NCI-H1694 (cell line): ENCODE measurements at places on chromosomes 3 and 15.

DNA sequence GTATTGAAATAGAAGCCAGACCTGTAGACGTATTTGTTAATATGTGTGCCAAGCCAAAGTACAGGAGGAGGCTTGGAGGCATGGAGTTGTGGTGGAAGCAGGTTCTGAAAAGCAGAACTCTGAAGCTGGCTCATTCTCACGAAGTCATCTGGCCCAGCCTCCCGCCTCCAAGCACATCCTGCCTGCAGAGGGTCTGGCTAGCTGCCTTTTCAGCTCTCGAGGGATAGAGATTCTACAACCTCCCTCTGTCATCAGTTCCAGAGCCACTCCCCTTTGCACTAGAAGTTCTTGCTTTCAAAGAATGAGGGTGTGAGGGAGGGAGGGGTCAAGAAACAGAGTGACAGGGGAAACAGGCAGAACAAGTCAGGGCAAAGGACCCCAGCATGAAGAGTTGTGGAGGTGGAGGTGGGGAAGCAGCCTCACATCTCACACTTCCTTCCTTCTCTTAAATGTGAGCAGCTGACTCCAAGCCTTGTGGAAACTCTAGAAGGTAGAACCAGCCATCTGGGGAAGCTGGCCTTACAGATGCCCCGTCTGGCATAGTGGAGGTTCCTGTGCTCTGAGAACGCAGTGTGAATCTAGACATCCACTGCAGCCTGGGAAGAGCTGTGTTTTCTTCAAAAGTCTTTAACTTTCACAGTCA lies 95.3 kb downstream of the SLC49A4 start:
- peak; percentile 8 for DNase-seq

GRCh38 chr3:16309558-16309957 lies 44.5 kb downstream of the OXNAD1 start:
- DNase-seq = no peak

DNA sequence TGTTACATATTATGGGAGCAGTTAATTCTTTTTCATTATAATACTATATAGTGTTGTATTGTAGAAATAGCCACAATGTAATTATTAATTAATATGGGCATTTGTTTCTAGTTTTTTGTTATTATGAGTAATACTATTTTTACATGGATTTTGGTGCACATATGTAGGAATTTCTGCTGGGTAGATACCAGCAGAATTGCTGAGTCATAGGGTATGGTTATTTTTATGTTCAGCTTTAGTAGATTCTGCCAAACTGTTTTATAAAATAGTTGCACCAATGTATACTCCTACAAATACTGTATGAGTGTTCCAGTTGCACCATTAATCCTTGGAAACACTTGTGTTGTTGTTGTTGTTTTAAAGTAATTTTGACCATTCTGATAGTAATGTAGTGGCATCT lies 91.5 kb downstream of the SH3GL3 start:
- DNase-seq = no peak

GRCh38 chr15:63371297-63371918 lies 10.2 kb downstream of the CA12 start:
- no peak for DNase-seq

DNA sequence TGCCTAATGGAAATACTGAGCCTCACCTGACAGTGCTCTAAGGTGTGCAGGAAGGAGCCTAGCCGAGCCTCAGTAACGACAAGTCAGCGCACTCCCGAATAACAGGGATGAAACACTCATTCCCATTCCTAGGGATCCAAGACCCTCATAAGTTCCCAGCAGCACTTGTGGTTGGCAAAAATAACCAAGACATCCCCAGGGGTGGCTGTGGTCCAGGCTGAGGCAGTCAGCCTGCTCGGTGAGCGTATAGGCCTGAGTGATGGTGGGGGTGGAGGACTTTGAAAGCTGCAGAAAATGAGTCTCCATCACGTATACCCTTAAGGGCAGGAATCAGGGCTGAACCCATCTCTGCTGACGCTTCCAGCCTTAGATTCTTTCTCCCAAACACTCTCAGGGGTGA lies 120.1 kb downstream of the SMAD6 start:
- no peak for DNase-seq

- no peak for DNase-seq
Measured at GRCh38 chr3:11076711-11077110, 77.6 kb upstream of the HRH1 start.

DNA sequence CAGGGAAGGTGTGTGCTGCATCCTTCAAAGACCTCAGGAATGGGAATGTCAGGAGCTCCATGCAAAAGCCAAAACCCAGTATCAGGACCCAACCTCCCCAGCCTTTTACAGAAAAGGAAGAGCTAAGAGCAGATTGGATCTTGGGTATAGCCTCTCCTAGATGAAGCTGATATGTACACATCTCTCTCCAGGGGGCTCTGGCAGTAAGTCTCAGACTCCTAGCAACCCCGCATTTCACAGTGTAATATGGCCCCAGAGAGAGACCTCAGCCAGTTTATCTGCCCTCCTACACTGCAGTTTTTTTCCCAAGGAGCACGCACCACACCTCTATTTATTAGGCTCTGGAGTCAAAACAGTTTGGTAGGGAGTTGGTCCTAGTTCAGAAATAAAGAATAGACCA lies 88.2 kb downstream of the RBPMS2 start:
- DNase-seq = no peak

- no peak for DNase-seq
Measured at GRCh38 chr3:43048470-43048869, 57.4 kb downstream of the POMGNT2 start.

- DNase-seq = no peak
Measured at GRCh38 chr3:78632925-78633553, 1134.8 kb downstream of the ROBO1 start.

DNA sequence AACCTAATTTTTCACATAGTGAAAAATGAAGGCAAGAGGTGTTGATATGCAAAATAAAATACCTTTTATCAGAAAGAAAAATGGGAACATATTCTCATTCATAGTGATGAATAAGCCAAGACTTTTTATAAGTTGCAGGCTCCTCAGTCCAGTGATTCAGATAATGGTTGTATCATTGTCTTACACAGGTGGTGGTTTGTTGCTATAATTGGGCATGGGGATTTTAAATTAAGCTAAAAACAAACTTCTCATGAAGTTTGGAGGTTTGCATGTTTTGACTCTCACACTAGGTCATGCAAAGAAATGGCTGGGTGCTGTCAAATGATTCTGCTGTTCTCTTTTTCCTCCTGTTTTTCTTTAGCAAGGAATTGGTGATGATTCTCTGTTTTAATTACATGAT lies 60.8 kb upstream of the SKIL start:
- no peak for DNase-seq

GRCh38 chr15:87916208-87916607 lies 340.3 kb downstream of the NTRK3 start:
- no peak for DNase-seq

GRCh38 chr15:78872155-78872971 lies at the start of gene MORF4L1:
TSS of gene MORF4L1 (plus strand) at chr15:78872890. CDS start at chr15:78873018, 128 bp downstream.
- peak; percentile 70 for DNase-seq

GRCh38 chr3:103247459-103247858 lies 812.6 kb downstream of the ZPLD1 start:
- DNase-seq = no peak

DNA sequence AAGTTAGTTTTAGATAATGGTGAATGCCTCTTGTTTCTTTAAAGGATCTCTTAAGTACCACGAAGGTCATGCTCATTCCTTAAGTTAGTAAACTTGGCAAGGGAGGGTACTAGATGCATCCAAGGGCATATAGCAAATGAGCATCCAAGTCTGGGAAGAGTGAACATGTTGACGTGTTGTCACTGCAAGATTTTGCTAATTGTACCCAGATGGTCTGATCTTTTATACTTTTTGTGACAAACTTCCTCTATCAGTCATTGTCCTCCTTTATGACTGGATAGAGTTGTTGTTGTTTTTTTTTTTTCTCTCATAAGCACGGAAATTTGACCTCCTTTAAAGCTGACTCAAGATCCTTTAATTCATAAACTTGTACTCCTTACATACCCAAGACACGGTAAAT lies 121.3 kb downstream of the CHST2 start:
- no peak for DNase-seq

DNA sequence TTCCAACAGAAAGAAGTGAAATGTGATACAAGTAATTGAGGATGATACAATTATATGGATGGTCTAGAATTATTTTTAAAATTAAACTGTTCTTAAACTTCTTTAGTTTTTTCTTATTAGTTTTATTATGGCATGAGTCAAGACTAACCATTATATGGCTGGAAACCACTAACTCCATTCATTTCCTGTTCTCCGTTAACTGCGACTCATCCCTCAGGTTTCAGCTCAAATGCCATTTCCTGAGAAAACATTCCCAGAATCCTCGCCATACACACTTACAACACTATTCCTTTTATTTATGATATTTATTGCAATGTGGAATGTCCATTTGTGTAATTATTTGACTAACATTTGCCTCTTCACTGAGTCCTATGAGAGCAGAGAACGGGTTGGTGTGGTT lies 394.1 kb downstream of the SOX2 start:
- DNase-seq = no peak

DNA sequence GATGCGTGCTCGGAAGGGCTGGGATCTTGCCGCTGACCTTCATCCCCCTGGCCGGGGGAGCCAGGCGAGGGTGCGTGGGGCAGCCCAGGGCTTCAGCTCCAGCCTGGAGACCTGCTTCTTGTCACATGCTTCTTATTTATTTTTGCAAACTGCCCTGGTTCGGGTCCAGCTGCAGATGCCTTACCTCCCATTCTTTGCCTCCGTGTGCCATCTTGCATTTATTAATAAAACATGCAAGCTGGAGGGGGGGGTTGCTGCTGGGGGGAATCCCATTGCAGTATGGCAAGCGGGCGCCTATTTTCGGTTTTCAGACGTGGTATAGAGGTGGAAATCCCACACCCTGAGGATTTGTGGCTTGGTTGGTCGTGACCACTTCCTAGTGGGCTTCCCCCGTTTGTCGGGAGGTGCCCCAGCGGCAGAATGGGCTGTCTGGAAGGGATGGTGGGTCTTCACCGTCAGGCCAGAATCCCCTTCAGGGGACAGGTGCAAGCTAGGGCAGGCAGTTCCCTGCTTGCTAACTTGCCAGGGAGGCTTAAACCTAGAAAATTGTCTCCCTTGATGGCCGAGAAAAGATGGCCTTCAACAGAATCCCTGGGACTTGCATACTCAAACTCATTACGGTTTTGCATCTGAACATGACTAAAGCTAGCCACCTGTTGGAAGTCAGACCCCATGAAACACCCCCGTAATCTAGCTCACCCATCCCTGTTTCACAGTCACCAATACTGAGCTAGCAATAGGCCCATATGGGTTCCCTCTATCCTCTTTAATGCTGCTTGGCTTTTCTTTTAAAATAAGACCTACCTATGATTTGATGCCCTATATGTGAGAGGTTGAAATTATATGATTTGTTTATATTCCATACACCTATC lies 569 bp downstream of the TMEM266 start:
- DNase-seq = no peak

DNA sequence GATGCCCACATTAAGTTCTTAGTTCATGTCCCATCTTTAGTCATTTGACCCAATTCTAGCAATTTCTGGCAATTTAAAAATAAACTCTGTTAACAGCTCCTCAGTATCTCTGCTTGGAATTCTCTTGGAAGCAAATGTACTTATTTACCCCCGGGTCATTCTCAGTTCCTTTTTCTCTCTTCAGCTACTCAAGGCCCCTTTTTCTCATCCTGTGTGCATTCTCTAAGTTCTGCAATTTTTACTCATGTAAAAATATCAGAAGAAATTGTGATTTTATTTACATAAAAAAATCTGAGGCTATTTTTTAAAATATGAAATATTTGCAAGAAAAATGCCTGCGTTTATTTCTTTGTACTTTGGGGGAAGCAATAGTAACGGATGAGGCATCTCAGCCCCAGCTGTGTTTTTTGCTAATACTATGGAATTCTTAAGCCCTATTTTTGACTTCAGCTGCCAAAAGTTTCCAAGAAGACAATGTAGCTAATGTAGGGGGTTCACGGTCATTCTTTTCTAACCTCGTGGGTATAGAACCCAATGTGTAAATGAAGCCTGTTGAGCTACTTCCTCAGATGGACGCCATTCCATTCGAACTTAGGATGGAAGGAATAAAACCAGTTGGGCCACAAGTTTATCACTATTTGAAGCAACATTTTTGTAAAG lies 20.0 kb downstream of the CERS3 start:
- no peak for DNase-seq

GRCh38 chr3:56915966-56916586 lies 114.3 kb upstream of the ARHGEF3 start:
- DNase-seq = no peak

DNA sequence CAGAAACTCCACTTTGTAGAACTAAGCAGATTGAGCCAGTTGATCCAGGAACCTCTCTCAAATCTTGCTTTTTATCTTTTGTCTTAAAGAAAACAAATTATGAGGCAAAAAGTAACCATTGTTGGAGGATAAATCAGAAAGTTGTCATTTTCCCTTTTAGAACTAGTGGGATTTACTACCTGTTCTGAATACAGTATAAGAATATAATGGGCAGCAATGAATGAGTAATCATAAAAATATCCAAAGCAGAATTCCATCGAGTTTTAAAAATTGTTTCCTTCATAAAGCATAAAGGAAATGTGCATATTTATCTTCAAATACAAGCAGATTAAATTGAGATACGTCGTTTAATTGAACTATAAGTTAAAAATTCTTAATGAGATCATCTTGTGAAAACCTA lies 15.9 kb upstream of the ANO10 start:
- DNase-seq = no peak

- no peak for DNase-seq
Measured at GRCh38 chr3:123755085-123755484, 129.0 kb downstream of the MYLK start.

DNA sequence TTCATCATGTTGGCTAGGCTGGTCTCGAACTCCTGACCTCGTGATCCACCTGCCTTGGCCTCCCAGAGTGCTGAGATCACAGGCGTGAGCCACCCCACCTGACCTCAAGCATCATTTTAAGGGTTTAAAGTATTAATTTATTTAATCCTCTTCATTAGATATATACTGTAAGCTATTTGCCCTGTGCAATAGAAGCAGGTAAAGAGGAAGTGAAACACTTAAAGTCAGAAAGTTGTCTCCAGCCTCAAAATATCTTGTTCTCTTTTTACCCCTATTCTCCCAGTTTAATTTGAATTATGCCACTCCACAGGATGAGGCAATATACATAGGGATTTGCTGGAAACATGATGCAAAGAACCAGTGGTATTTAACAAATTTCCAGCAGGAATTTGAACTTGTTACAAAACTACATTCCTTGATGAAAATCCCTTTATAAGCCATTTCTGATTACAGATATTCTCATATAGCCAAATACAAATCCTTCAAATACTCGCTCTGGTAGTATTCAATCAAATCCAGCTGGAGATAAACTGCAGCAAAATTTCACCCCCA lies 2.0 kb downstream of the NDUFB5 start:
- DNase-seq = no peak

- DNase-seq = no peak
Measured at GRCh38 chr3:147420353-147421183, 11.4 kb downstream of the ZIC1 start.

GRCh38 chr3:190532731-190533203 lies 18.9 kb downstream of the IL1RAP start:
- no peak for DNase-seq

DNA sequence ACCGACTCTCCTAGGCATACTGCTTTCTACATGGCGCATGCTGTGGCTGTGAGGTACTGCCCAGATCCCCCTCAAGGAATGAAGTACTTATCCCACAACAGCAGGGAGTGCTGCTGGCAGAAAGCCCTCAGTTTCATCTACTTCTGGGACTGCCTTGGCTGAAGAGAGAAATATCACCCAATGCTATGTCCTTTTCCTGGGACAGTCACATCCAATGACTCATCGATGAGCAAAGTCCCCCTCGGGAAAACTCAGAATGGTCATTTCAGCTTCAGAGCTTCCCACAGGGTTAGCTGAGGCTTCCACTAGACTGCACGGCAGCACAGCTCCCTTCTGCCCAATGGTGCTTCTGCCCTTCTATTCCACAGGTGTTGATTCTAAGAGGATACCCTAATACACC lies 3.6 kb upstream of the NMD3 start:
- no peak for DNase-seq
